ENCODE measurements at places on chromosomes 3 and 15.
A peak's percentile ranks its signal among the peaks of the same experiment; 100 is the strongest.

DNA sequence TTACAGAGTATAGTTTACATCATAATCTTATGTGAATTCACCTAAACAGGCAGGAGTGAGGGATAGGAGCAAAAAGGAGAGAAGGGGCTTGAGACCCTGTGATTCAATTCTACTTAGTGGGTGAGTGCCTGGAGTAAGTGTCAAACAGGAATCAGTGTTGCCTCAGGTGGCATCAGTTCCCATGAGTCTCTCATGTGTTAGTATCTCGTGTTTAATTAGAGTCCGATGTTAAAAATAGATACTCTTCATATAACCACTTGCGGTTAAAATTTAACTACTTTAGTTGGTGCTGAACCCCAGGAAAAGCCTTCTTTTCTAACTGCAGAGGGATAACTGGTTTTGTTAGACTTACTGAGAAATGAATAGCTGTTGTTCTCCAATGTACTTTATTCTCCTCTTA lies 251.5 kb downstream of the SUCLG2 start:
- no peak for DNase-seq

DNA sequence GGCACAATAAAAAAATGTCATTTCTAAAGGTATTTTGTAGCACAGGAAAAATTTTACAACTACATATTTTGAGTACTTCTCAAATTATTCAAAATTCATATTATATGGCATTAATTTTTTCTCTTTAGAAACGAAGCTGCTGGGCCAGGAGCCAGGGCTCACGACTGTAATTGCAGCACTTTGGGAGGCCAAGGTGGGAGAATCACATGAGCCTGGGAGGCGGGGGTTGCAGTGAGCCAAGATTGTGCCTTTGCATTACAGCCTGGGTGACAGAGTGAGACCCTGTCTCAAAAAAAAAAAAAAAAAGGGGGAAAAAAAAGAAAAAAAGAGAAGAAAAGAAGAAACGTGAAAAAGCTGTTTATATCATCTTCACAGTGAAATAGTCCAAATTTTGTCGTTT lies 62.0 kb downstream of the CADM2 start:
- no peak for DNase-seq

DNA sequence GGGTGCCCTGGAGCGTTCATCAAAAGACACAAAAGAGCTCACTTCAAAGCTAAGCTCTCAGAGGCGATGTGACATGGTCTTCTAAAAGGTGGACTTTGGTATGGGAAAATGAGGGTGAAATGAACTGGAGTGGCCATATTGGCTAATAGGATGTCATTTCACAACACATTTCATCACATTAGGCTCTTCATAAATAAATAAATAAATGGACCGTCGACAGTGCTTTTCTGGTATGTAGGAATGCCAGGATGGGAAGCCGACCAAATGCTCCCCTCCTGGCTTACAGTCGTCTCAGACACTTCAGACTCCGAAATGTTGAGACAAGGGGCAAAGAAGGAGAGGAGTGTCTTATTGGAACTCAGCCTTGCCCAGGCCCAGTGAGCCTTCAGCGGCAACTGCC lies 383.0 kb downstream of the NTRK3 start:
- DNase-seq: no peak

- no peak for DNase-seq
Observed at GRCh38 chr3:65677486-65678010, 361.2 kb downstream of the MAGI1 start.

- DNase-seq: no peak
Observed at GRCh38 chr15:78360367-78360801, 20.2 kb downstream of the CRABP1 start.

DNA sequence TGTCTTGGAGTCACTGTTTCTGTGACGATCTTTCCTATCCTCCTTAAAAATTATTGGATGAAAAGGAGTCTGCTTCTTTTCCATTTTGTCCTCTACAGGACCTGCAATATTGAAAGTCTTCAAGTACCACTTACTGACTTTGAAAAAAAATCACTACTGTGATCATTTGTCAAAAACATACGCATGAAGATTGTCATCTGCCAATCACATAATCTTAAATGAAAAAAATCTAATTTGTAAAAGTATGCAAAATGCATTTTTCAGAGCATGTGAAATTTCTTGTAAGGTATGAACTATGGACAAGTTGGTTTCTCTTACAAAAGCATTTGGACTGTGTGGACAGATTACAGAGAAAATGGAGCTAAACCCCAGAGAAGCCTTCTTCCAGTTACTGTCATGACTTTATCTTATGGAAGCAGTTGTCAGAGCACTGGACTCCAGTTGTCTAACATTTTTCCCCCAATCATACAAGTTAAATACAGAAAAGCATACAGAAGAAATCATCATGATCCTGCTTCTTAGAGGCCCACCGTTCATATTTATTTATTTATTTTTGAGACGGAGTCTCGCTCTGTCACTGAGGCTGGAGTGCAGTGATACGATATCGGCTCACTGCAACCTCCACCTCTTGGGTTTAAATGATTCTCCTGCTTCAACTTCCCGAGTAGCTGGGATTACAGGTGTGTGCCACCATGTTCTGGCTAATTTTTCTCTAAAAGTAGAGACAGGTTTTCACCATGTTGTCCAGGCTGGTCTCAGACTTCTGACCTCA lies 3.4 kb upstream of the PXK start:
- no peak for DNase-seq

- DNase-seq: no peak
Observed at GRCh38 chr15:94125156-94125555, 106.2 kb upstream of the MCTP2 start.

GRCh38 chr3:13062647-13063046 lies 10.6 kb downstream of the IQSEC1 start:
- DNase-seq: no peak

DNA sequence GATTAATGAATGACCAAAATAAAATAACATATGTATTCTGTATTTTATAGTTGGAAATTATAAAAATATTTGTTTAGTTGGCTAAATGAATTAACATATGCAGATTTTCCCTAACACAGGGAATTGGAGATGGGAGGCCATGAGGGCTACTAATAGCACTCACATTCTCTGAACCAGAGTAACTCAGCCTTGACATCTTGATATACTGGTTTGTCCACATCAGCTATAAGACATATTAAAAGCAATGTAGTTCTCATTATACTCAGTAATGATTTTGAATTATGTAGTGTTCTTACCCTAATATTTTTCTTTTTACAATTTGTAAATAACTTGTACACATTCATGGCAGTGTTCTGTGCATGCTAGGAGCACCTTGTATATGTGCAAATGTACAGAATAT lies 255.9 kb downstream of the EPHA6 start:
- DNase-seq: no peak

DNA sequence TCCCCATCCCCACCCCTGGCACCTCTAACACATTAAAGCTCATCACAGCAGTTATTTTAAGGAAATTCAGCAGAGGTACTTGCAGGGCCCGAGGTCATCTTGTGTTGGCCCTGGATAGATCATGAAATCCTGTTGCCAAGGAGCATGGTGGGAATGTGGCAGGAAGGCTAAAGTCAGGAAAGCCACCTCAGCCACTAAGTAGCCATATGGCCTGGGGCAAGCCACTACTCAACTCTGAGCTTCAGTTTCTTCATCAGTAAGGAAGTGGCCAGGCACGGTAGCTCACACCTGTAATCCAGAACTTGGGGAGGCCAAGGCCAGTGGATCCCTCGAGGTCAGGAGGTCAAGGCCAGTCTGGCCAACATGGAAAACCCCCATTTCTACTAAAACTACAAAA lies 55.9 kb downstream of the LIPC start:
- no peak for DNase-seq

- DNase-seq: no peak
Observed at GRCh38 chr3:13264468-13264795, 155.7 kb downstream of the NUP210 start.

- DNase-seq: no peak
Observed at GRCh38 chr3:197519801-197520211, 36.0 kb downstream of the BDH1 start.

- peak; percentile 74 for DNase-seq
Observed at GRCh38 chr3:156605686-156606605, 51.0 kb upstream of the SSR3 start.

GRCh38 chr3:75814797-75815196 lies 29.4 kb upstream of the ZNF717 start:
- DNase-seq: no peak
